ENCODE measurements at places on chromosomes 3 and 15. TPM values are rescaled to one million over a fixed set of nuclear protein-coding genes. Genes with fewer than 3 reads are reported as not detected.
A peak's percentile ranks its signal among the peaks of the same experiment; 100 is the strongest.

DNA sequence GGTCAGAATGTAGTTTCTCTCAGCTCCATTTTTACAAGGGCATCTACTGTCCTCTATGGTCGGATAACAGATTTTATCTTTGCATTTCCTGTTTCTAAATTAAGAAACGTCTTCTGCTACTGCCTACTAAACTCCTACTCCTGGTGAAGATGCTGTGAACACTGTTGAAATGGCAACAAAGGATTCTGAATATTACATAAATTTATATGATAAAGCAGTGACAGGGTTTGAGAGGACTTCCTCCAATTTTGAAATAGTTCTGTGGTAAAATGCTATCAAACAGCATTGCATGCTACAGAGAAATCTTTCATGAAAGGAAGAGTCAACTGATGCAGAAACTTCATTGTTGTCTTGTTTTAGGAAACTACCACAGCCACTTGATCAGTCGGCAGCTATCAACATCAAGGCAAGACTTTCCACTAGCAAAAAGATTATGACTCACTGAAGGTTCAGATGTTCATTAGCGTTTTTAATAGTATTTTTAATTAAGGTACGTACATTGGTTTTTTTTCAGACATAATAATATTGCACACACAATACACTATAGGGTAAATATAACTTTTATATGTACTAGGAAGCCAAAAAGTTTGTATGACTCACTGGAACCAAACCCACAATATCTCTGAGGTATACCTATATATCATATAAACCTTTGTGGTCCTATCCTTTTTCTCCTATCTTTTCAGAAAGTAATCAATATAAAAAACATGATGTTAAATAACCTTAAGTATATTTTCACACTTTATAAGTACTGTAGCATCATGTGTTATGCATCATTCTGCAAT, 156.1 kb downstream of the STAG1 start:
- H3K27me3 ChIP-seq: no peaks in the 10 kb centered on the region
- H3K36me3 ChIP-seq: peaks cover 4% of the 10 kb centered on the region
- no peak for DNase-seq
- peak overlapping the region; percentile 38 for H3K27ac ChIP-seq

GRCh38 chr3:124057420-124057819, 65.5 kb upstream of the ROPN1 start:
- no peak for DNase-seq
- H3K4me3 ChIP-seq: no peak overlapping the region
- H3K36me3 ChIP-seq: no peaks in the 10 kb centered on the region
- no peak overlapping the region for H3K27ac ChIP-seq
- peaks cover 33% of the 10 kb centered on the region for H3K27me3 ChIP-seq
- no peaks in the 10 kb centered on the region for H3K4me1 ChIP-seq

DNA sequence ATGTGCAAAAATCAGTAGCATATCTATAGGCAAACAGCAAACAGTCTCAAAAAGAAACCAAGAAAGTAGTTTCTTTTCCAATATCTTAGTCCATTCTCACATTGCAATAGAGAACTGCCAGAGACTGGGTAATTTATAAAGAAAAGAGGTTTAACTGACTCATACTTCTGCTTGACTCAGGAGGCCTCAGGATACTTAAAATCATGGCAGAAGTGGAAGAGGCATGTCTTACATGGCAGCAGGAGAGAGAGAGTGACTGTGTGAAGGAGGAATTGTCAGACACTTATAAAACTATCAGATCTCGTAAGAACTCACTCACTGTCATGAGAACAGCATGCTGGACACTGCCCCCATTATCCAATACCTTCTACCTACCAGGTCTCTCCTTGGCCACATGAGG, 327.9 kb upstream of the EPHA3 start:
- no peaks in the 10 kb centered on the region for H3K36me3 ChIP-seq
- DNase-seq: no peak
- H3K4me1 ChIP-seq: no peaks in the 10 kb centered on the region
- H3K4me3 ChIP-seq: no peak overlapping the region
- H3K27me3 ChIP-seq: no peaks in the 10 kb centered on the region

The SAMMSON gene
- not detected for total RNA-seq

- peak; percentile 80 for DNase-seq
- peaks cover 35% of the 10 kb centered on the region for H3K4me1 ChIP-seq
- H3K27ac ChIP-seq: peak overlapping the region; percentile 21
- H3K27me3 ChIP-seq: peaks cover 4% of the 10 kb centered on the region
- H3K4me3 ChIP-seq: peak overlapping the region; percentile 43
These were observed 1.1 kb downstream of the CELSR3 start for GRCh38 chr3:48661501-48662144.

The HRH1 gene
- 0.95 TPM for total RNA-seq

DNA sequence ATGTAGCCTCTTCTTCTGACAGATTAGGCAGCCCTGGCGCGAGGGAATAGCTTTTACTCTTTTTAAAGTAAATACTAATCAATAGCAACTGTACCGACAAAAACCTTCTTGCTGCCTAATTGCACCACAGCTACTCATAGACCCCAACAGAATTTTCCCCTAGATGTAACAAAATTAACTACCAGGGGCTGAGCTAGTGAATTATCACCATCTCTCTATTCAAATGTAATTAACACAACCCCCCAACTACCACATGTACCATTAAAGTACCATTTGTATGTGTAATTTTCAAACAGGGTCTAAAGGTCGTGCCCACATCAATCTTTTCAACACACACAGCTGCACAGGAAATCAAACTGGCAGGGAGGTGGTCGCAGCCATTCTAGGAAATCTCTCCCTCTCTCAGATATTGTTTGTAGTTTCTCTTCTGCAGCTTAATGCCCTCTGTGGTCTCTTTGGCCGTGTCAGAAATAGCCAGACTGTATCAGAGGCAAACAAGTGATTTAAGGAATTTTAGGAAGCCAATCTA, 322.9 kb downstream of the RORA start:
- H3K27me3 ChIP-seq: peaks cover 16% of the 10 kb centered on the region
- no peak overlapping the region for H3K27ac ChIP-seq
- H3K36me3 ChIP-seq: no peaks in the 10 kb centered on the region
- no peak for DNase-seq

DNA sequence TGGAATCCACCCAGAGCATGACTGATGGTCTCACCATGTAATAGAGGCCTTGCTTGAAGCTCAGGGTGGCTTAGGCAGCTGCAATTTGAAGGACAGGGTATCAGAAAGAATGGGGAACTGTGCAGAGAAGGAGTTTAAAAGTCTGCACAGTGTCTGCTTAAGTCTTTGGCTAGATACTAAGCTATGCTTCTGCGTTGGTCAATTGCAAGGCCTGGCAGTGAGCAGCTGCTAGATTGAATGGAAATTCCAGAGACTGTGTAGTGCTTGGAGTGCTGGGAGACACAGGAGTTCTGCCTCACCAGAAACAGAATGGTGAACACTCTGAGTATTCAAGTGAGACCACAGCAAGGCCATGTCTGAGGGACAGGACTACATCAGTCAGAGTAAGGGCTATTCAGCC, 17.3 kb upstream of the ATP10A start:
- H3K4me3 ChIP-seq: no peak overlapping the region
- DNase-seq: no peak
- H3K36me3 ChIP-seq: no peaks in the 10 kb centered on the region
- no peaks in the 10 kb centered on the region for H3K4me1 ChIP-seq
- peaks cover 4% of the 10 kb centered on the region for H3K27me3 ChIP-seq

The PRR20G gene
- total RNA-seq: not detected

GRCh38 chr3:16174389-16174788, at the start of gene GALNT15:
GALNT15 (plus strand) TSS chr3:16174680; CDS start chr3:16175152, 472 bp downstream.
- no peak within 1 kb of the TSS for H3K27ac ChIP-seq
- no peaks in the 10 kb centered on the region for H3K4me1 ChIP-seq

The EBLN2 gene
- total RNA-seq: 7.1 TPM

DNA sequence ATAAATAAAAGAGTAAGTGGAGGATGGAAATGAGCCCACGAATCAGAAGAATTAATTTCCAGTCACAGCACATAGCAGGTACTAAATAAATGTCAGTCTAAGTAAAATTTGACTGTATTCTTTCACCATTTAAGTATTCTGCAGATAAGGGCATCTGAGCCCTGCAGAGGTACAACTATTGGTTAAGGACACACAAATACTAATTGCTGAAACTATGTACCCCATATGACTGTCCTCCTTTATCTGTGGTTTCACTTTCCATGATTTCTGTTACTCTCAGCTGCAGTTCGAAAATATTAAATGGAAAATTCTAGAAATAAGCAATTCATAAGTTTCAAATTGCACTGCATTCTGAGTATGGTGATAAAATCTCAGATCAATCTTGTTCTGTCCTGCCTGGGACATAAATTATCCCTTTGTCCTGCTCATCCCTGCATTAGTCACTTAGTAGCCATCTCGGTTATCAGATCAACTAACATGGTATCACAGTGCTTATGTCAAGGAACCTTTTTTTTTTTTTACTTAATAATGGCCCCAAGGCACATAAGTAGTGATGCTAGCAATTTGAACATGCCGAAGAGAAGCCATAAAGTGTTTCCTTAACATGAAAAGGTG, 95.1 kb downstream of the LSAMP start:
- H3K27ac ChIP-seq: no peak overlapping the region
- no peaks in the 10 kb centered on the region for H3K4me1 ChIP-seq
- no peak for DNase-seq
- H3K36me3 ChIP-seq: no peaks in the 10 kb centered on the region
- no peak overlapping the region for H3K4me3 ChIP-seq

GRCh38 chr3:139758654-139759291, 81.0 kb upstream of the NMNAT3 start:
- H3K4me1 ChIP-seq: no peaks in the 10 kb centered on the region
- no peaks in the 10 kb centered on the region for H3K36me3 ChIP-seq
- no peak for DNase-seq
- no peak overlapping the region for H3K4me3 ChIP-seq

DNA sequence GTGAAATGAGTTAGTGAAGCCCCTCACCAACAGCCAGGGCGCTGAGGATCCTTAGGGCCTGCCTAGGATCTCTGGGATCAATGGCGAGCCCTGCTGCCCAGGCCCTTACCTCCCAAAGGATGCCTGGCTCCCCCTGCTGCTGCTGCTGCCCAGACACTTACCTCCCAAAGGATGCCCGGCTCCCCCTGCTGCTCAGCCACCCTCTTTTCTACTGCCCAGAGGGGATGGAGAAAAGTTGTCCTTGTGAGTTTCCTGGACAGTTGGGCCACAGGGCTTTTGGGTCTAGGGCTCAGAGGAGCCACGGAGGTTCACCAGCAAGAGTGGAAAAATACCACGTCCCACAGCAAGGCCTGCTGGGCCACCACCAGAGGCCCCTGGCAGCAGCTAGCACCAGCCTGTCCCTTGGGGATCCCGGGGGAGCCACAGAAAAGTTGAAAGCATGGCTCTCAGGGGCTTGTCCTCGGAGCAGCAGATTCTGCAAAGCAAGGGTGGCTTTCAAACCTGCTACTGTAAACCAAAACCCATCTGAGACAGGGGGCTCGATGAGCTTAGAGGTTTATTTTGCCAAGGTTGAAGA, 59.4 kb downstream of the SLC6A6 start:
- H3K27ac ChIP-seq: no peak overlapping the region
- DNase-seq: peak; percentile 51
- no peaks in the 10 kb centered on the region for H3K27me3 ChIP-seq
- no peak overlapping the region for H3K4me3 ChIP-seq
- H3K4me1 ChIP-seq: peaks cover 13% of the 10 kb centered on the region
- peaks cover 26% of the 10 kb centered on the region for H3K36me3 ChIP-seq
